ENCODE measurements at places on chromosomes 16 and 17.

GRCh38 chr17:18322522-18322921 lies 7.4 kb downstream of the SMCR8 start:
- no peak for DNase-seq

- DNase-seq = no peak
Measured at GRCh38 chr16:34801875-34802274, 1342.5 kb downstream of the TP53TG3F start.

- DNase-seq = no peak
Measured at GRCh38 chr16:56823081-56823733, 41.8 kb upstream of the SLC12A3 start.

DNA sequence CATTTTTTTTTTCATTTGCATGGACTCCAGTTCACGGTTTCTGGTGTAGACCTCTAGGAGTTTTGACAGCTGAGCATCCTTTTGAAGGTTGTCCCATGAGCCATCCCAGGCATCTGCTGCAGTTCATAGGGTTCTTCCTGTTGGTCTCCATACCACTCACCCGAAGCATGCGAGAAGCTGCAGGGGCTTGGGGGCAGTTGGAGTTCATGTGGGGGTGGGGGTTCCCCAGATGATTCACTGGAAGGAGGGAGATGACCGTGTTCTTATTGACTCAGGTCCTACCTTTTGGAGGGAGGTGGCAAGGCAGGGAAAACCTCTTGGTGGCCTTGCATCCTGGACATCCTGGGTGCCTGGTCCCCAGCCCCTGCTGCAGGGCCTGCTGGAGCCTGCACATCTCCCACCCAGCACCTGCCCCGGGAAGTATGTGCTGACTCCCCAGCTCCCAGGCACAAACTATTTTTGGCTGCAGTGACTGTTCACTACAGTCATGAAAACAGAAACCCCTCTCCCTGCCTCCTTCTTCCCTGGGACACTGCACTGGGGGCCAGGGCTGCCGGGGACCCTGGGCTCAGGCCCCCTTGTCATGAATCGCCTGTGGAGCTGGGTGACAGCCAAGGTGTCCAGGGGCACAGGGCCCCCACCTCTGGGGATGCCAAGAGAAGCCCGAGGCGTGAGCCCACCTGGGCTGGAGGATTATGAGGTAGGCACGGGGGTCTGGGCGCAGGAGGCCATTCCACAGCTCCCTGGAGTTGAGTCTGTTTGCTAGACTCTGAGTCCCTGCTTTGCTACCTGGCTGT lies 64.9 kb upstream of the LGALS9 start:
- DNase-seq = no peak
